Sciatic nerve (tissue), 2 donors: ENCODE measurements at places on chromosomes 6 and 20.

DNA sequence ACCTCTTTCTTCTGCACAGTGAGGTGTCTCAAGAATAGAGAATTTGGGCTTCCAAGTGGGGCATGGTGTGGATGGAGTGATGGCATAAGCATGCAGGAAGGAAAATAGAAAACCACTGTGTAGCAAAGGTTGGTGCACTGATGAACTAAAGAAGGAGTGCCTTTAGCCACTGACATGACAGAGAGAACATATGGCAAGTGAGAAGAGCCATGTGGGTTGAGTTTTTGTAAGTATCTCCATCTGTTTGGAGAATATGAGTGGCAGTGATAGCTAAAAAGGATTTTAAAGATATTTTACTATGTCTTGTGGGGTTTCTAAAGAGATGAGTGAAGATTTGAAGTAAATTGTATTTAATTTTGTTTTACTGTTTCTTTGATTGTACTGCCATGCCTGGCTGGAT is 160.5 kb upstream of the GRIK2 start:
- no peak for DNase-seq

- no peak for DNase-seq
Observed at GRCh38 chr6:4698901-4699659, 77.1 kb upstream of the CDYL start.

DNA sequence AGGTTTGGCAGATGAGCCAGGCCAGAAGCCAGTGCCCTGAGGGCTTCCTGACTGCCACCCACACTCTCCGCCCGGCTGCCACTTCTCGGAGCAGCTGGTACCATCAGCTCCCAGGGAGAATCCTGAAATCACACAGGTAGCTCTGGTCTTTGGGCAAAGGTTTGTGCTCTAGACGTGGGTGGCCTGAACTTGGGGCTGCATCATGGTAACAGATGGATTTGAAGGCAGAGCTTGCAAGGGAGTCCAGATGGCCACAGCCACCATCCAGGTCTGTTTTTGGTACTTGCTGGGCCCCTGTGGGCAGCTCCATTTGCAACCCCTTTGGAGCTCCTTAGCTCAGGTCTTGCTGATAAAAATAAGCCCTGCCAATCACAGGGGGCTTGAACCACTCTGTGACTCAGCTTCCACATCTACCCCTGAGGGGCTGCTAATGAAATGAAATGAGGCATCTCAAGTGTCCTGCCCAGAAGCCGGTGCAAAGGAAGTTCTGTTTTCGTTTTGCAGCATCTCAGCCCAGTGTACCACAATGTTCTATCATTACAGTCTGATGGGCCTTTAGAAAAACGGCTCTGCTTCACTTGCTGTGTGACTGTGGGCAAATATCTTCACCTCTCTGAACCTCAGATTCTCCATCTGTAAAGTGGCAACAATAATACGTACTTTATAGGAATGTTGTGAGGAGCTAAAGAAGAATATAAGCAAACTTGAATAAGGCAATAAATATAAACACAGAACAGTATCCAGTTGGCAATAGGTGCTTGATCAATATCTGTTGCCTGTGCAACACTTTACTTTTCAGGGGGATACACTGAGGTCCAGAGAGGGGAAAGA is 25.1 kb upstream of the CDH22 start:
- no peak for DNase-seq

GRCh38 chr6:7556394-7557106 is 15.1 kb downstream of the DSP start:
- no peak for DNase-seq

DNA sequence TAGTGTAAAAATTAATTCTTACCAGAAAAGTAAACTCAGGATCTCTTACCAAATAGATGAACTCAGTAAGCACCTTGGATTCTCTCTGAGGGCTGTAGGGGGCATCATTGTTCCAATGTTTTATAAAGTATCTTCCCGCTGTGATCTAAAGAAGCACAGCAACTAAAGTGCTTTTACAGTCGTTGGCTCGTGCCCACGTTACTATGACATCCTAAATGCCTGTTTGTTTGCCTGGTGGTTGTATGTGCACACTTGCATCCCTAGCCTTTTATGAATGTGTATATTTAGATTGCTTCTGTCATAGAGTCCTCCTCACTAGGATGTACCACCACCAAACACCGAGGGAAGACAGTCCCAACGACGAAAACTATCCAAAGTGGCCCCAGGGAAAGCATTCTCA is 34.5 kb downstream of the SLX4IP start:
- DNase-seq = peak; percentile 64

DNA sequence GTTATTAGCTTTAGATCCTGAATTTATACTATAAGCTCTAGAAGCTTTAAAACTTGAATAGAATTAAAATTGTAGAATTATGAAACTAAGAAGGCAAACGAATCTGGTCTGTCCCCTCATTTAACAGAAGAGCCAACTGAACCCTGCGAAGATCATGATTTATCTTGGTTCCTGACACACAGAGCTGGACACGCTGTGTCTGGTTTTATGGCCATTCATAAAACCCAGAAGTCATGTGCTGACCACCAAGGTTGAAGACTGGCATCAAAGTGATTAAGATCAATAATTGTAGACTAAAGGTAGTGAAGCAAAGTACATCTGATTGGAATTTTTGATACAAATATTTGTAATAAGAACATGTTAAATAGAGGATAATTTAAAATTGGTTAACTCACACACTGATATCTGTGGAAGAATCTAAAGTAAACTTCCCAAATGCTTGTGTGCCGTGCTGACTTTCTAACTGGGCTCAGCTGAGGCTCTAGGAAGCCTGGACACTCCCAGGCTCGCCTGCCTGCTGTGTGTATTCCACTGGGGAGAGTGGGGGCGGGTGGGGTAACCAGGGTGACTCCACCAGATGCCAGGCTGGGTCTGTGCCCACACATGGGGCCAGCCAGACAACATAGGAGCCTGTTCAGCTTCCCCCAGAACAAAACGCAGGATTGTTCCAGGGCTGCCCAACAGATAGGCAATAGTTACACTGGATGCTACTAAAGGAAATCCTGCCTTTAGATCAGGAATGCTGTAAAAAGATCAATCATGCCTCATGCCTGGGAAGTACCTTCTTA is 42.1 kb upstream of the SLC22A3 start:
- DNase-seq = no peak

GRCh38 chr6:14375930-14376329 is 258.4 kb downstream of the CD83 start:
- no peak for DNase-seq

DNA sequence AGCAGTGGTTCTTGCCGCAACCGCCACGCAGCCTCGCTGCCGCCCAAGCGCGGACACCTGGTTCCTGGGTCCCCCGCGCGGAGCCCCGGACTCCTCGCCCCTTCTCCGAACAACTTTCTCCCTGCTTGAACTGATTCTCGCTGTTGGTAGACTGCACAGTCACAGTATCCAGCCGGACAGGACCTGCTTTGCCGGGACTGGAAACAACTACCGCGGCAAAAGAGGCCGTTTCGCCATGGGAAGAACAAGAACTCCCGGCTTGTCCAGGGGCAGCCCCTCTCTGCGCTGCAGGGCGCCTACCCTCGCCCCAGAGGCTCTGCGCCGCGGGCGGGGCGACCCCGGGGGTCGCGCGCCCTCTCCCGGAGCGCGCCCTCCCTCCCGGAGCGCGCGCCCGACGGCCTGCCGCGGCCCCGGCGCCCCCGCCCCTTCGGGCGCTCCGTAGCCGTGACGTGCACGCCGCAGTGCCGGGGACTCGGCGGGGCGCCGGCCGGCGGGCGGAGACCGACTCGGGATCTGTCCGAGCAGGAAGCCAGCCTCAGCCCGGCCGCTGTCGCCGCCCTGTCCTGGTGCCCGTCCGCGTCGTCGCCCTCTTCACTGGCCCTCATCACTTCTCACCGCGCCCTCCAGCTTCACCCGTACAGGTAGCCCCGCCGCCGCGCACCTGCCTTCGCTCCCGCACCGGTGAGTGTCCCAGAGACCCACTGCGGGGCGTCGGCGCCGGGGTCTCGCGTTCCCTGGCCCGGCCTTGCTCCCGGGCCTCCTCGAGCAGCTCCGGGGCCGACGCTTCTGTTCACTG is at the start of gene MYO6:
MYO6 (plus strand) TSS at position 497 of the 796 bp plus-strand sequence. CDS start 68,309 bp downstream, outside the sequence.
- DNase-seq = peak; percentile 80

DNA sequence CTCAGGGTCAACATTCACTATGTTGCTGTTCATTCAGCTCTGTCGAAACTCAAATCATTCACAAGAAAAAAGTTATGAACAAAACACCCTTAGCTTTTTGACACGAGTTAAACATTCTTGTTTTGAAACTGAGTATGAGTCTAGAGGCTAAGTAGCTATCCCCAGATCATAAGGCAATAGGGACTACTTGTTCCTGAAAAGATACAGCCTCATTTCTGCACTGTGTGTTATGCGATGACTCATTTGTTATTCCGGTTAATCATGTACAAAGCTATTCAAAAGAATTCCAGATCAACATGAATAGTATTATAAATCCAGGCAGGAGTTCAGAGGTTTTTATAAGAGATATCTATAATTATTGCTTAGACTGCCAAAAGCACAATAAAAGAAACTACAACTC is 908.0 kb downstream of the QKI start:
- no peak for DNase-seq

DNA sequence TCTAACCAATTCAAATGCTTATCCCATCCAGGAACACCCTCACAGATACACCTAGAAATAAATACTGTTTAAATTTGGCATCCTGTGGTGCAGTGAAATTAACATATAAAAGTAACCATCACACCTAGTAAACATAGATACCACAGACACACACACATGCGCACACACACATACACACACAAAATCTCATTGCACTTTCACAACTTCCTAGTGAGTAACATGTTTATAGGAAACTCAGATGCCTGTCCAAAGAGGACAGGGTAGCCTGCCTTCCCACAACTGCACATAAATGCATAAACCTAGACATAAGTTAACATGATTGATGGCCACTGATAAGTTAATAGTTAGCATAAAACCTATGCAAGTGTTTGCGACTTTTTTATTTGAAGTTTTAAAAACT is 56.8 kb downstream of the LRRC1 start:
- no peak for DNase-seq

DNA sequence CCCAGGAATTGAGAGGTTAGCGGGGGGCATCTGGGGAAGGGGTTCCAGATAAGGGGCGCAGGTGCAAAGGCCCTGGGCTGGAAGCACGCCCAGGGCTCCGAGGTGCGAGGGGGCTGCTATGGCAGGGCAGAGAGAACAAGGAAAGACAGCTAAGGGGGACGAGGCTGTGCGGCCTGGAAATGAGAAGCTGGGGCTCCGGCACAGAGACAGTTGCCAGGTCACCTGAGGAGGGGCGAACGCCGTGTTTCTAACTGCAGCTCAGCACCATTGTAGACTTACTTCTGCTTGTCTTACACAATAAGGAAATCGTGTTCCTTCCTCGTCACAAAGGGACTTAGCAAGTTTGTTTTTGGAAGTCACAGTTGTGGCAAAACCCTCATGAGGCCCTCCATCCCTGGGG is 68.9 kb upstream of the TBXT start:
- no peak for DNase-seq
